ENCODE measurements at places on chromosomes 3 and 15.

- DNase-seq, result no peak
Observed at GRCh38 chr3:195806211-195806915, 5.4 kb downstream of the MUC4 start.

GRCh38 chr3:53659996-53660395 lies 165.6 kb downstream of the CACNA1D start:
- DNase-seq, result no peak

DNA sequence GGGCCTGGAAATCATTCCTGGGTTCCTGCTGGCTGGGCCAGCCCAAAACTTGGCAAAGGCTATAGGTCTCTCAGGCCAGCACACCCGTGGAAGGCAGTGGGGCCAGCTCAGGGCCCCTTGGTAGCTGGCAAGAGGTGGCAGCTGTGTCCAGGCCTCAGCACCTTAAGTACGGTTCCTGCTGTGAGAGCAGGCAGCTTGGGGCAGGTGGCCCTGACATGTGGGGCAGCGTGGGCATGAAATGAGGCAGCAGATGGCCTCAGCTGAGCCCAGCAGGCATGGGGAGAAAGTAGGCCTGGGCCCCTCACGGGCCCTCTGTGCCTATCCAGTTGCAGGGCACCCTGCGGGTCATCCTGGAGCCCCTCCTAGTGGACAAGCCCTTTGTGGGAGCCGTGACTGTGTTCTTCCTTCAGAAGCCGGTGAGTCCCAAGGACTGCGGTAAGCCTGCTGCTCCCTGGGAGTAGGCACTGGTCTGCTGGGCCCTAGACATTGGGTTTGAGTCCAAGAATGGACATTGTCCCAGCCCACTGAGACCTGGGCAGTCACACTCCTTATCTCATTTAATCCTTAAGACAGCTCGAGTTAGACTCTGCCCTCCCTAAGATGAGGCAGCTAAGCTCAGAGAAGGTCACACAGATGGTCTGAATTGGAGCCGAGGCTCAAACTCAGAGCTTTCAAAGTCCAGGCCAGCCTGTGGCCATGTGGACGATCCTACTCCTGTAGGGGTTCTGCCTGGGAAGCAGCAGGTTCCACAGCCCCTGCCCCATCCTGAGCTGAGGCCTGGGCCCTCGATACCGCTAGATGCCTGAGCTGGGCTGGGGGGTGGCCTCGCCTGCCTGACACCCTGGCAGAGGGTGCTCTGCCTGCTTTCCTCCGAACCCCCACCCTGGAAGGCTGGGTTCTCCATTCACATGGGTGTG lies 25.5 kb downstream of the ESYT3 start:
- DNase-seq, result no peak

DNA sequence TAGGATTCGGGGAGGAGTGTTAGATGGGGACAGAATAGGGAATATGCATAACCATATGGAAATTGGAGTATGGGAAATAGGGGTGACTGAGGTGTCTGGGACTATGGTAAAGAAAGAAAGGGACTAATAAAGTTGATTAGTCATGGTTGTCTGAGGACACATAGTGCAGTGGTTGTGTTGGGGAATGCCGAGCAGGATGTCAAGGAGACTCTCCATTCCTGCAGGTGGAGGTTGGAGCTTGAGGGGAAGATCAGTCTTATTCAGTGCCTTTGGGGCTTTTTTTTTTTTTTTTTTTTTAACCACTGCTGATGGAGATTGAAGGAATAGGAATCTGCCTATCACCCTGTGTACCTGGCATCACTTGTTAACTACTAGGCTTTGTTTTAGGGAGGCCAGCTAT lies 10.8 kb downstream of the NMD3 start:
- DNase-seq, result no peak

- DNase-seq, result no peak
Observed at GRCh38 chr15:85770096-85771041, 24.4 kb downstream of the KLHL25 start.

- DNase-seq, result no peak
Observed at GRCh38 chr3:171528102-171528501, 67.9 kb upstream of the TNIK start.

DNA sequence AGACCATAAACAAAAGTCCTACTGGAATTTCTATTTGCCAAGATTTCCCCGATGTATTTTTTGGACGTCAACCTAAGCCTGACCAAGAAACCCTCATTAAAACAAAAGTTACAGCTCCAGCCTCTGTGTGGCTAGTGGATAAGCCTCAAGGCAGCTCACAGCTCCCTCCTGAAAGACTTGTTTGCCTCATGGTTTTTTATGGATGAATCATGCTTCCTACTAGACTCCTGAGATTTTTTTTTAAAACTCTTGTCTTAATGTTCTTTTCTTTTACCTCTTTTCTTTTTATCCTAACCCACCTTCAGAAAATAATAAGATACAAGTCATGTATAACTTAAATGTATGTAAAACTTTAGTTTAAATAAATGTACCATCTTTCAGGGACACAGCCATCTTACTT lies 52.4 kb downstream of the SUCNR1 start:
- no peak for DNase-seq

DNA sequence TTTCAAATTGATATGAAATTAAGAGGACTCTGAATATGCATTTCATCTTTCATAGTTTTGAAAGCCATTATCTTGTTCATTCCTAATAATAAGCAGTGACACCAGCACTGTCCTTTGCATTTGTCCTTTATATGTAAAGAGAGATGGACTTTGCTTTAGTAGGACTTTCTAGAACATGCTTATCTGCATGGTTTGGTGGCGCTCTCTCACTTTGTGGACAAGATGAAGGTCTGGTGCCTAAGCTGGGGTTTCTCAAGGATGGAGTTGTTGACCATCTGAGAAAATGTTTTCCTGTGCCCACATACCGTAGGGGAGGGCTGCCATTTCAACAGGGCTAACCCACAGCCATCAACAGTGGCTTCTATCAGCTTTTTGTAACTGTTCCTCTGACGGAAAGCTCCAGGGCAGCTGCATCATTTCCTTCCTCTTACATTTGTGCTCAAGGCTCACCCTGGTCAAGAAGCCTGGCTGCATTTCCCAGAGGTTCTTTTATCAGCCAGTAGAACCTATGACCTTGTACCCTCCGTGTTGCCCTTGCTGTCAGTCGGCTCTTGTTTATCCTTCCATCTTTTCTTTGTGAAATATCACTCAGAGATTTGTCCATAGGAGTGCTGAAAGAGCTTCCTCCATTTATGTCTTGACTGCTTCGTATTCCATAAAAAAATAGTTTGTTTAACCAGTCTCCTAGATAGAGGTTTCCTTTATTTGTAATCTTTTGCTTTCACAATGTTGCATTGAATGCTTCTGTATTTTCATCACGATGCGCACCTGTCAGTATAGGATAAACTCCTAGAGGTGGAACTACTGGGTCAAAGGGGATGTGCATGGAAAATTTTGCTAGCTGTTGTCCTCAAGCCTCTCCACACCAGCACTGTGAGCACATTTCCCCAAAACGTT lies 44.6 kb downstream of the ABHD2 start:
- peak; percentile 21 for DNase-seq

DNA sequence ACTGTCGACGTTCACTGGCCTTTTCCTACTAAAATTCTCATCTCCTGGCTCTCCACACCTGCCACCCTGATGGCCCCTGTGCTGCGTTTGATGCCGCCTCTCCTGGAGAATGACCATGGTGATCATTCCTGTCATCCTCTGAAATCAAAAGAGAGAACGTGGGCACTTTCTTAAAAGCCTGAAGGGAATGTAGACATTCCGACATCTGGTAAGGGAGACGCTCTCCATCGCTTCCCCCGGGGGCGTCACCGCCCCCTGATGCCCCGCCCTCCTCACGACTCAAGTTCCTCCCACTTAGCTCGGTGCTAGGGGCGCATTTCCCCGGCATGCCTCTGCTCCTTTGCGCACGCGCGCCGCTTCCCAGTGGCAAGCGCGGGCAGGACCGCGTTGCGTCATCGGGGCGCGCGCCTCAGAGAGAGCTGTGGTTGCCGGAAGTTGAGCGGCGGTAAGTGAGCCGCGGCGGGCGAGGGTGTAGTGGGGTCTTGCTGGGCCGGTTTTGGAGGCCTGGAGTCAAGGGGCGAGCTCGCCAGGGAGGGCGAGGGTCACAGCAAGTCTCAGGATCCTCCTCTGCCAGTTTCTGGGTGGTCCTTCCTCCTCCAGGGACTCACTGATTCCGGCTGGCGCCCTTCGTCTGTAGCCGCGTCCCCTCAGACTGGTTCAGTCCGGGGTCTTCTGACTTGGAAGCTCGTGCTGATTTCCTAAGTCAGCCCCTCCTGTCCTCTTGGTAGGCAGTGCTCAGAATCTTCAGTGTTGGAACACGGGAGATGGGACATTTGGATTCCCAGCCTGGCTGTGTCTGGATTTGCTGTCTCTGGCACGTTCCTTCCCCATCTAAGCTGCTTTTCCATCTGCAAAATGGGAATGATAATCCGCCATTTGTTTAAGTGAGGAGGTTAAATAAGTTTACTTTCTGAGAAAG lies at the start of gene ATG7:
ATG7 (plus strand) TSS at position 412 of the 919 bp plus-strand sequence. CDS start 26,299 bp downstream, outside the sequence.
- DNase-seq, result peak; percentile 96

GRCh38 chr15:80591471-80591870 lies 103.6 kb upstream of the ABHD17C start:
- DNase-seq, result no peak

- DNase-seq, result no peak
Observed at GRCh38 chr15:100042558-100042957, 299.2 kb downstream of the ADAMTS17 start.

DNA sequence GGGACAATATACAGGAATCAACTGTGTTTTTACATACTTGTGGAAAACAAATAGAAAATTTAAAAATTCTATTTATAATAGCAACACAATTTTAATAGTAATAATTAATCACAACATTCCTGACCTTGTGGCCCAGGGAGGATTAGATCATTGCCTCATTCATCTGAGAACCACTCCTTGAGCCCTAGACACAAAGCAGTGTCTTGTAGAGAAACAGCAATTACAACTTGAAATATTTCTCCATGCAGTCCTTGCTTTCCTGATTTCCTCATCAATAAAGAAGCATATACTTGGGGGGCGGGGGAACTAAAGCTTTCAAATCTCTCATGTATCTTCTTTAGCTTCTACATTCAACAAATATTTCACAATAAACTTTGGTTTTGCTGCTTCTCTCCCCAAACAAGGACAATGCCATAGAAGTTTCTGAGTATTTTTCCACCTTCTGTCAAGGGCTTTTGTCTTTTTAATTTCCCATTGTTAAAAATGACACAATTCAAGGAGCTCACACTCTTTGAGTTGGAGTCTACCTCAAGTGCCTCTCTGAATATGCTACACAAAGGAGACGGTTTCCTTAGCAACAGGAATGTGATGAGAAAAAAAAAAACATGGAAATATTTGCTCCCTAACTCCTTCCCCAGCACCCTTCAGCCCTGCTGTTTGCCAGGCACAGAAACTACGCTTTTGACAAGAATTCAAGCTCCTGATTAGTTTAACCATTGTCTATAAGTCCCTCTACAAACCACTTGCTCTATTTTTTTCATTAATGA lies 118.8 kb downstream of the ARPP21 start:
- no peak for DNase-seq

- no peak for DNase-seq
Observed at GRCh38 chr15:70383856-70384255, 286.1 kb upstream of the TLE3 start.
